ENCODE measurements at places on chromosomes 2 and 18.

GRCh38 chr18:59661891-59662701 is 35.1 kb downstream of the CCBE1 start:
- DNase-seq, result peak; percentile 50

DNA sequence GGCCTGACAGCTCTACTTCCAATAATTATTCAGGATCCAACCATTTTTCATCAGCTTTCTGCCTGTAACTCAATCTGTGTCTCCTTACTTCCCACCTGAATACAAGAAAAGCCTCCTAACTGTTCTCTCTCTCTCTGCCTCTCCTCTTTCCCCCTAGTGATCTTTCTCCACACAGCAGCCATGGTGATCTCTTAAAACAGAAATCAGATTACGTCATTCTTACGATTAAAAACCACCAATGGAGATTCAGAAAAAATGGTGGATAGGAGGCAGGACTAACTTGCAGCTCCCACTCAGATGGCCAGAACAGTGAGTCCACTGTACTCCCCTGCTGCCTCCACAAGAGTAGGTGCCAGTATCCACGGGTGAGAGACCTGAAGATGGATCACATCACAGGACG is 431.7 kb downstream of the MBD2 start:
- no peak for DNase-seq

DNA sequence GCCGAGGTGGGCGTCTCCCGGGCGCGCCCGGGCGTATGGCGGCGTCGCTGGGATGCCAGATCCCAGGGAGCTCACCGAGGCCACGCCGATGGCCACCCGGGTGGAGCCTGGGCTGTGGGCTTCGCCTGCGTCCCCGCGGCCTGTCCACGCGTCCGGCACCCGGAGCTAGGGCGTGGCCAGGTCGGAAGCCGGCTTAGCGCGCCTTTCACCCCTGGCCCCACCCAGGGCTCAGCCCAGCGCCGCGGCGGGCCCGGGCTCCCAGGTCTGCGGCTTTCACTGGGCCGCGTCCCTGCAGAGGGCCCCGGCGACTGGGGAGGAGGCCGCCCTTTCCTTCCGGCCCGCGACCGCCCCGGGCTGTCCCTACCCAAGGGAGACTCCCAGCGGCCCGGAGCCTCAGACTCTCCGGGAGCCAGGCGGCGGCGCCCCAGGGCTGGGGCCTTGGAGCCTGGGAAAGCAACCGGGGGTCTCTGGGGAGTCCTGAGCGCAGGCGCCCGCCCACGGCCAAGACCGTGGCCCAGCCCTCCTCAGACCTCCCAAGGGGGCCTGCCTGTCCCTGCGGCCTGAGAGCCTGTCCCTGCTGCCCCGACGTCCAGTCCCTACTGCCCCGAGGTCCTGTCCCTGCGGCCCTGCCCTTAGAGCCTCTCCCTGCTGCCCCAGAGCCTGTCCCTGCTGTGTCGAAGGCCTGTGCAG is 36.3 kb upstream of the ITM2C start:
- DNase-seq, result no peak

DNA sequence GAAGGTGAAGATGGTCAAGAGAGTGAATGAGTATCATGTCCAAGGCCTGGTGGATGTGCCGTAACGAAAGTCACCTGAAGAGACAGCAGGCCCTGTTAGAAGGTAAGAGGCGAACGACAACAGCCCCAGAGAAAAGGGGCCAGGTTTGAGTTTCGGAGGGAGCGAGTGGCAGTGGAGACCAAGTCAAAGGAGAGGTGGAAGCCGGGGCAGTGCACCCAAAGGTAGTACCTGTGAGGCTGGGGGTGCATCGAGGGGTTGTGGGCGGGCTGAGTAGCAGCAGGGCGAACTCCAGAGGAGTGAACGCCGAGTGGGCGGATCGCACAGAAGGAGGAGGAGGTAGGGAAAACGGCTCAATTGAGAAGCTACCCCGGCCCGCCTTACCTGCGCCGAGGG is 358 bp downstream of the USP37 start:
- DNase-seq, result no peak

GRCh38 chr2:182817558-182817957 is 48.9 kb downstream of the FRZB start:
- peak; percentile 56 for DNase-seq

- DNase-seq, result no peak
Measured at GRCh38 chr2:2904721-2905350, 472.8 kb downstream of the EIPR1 start.

GRCh38 chr2:61962095-61962984 is 56.9 kb downstream of the COMMD1 start:
- no peak for DNase-seq

GRCh38 chr2:64007924-64008323 is 11.3 kb downstream of the VPS54 start:
- no peak for DNase-seq

GRCh38 chr2:164947281-164947680 is 8.0 kb downstream of the SLC38A11 start:
- no peak for DNase-seq

DNA sequence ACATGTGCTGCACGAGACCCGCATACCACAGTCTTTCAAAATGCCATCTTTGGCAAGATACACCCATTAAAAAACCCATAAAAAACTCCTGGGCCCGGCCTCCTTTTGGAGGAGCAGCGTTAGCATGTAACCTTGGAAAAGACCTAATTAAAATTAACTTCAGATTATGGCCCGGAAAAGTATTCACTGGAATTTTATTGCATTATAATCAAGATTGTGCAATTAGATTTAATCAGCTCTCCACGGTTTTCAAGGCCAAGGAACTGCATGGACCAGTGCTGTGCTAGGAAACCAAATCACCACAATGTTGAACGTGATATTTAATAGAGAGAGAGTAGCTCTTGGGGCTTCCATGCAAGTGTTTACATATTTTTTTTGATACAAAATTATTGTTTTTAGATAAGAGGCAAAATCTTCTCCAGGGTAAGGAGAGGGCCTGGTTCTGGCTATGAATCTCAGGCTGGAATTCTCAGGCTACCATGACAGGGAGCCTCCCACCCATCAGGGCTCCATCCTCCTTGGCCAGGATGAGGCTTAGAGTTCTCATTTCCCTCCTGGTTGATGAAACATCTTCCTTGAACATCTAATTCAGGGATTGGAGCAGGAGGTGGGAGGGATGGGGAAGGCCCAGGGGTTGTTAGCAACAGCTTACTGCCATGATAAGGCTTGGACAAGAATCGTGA is 82.0 kb upstream of the TTC39C start:
- peak; percentile 79 for DNase-seq

- DNase-seq, result no peak
Measured at GRCh38 chr2:81901017-81901416, 1596.5 kb upstream of the LRRTM1 start.
